ENCODE measurements at places on chromosomes 1 and 21.

DNA sequence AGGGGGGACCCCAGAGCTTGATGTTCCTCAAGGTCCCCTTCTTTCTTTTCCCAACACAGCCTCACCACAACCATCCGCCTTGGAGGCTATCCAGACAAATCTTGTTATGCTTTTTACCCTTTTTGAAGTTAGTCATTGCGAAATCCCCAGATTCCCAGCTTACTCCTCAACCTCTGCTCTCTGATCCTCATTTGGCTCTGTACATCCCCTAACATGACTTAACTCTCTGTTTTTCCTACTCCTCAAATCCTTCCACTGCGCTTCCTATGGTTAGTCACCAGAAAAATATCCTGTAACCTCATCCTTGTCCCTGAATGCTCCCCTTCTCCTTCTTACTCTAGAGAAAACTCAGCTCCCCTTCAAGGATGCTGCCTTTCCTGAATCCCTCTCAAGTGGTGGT, 189.1 kb upstream of the POU3F1 start:
- no peak for DNase-seq

DNA sequence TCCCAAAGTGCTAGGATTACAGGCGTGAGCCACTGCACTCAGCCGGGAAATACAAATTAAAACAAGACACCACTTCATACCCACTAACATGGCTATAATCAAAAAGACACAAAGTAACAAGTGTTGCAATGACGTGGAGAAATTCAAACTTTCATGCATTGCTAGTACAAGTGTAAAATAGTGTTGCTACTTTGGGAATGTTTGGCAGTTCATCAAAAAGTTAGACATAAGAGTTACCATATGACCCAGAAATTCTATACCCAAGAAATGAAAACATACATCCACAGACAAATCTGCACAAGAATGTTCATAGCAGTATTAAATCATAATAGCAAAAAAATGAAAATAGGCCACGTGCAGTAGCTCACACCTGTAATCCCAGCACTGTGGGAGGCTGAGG, 16.4 kb downstream of the FOXJ3 start:
- DNase-seq, result no peak

DNA sequence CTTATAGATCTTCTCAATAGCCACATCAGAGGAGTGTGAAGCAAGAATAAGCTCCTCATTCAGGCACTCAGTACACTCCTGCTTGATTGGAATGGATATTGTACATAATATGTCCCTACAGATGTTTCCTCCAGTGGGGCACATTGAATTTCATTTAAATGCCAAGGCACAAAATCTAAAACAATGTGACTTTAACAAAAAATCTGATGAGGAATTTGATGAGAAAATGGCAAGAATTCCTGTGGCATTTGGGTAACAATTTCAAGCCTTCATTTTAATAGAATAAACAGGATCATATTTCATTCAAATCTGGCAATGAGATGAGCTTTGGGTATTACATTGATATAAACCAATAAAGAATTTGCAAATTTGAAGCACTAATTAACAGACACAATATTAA, 307.7 kb upstream of the PKN2 start:
- no peak for DNase-seq

- no peak for DNase-seq
Observed at GRCh38 chr1:51203121-51203873, 32.8 kb upstream of the RNF11 start.

DNA sequence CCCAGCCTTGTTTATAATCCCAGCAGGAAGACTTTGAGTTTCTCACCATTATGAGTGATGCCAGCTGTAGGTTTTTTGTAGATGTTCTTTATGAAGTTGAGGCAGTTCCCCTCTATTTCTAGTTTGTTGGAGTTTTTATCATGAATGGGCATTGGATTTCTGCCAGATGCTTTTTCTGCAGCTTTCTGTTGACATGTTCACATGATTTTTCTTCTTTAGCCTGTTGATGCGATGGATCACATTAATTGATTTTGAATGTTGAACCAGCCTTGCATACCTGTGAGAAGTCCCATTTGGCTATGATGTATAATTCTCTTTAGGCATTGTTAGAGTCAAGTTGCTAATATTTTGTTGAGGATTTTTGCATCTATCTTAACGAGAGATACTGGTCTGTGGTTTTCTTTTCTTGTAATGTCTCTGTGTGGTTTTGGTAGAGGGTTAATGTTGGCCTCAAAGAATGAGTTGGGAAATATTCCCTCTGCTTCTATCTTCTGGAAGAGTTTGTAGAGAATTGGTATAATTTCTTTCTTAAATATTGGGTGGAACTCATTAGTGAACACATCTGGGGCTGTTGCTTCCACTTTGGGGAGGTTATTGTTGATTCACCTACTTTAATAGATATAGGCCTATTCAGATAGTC, 33.2 kb downstream of the ZBTB40 start:
- no peak for DNase-seq

GRCh38 chr1:193707271-193708021, 521.0 kb upstream of the B3GALT2 start:
- no peak for DNase-seq

DNA sequence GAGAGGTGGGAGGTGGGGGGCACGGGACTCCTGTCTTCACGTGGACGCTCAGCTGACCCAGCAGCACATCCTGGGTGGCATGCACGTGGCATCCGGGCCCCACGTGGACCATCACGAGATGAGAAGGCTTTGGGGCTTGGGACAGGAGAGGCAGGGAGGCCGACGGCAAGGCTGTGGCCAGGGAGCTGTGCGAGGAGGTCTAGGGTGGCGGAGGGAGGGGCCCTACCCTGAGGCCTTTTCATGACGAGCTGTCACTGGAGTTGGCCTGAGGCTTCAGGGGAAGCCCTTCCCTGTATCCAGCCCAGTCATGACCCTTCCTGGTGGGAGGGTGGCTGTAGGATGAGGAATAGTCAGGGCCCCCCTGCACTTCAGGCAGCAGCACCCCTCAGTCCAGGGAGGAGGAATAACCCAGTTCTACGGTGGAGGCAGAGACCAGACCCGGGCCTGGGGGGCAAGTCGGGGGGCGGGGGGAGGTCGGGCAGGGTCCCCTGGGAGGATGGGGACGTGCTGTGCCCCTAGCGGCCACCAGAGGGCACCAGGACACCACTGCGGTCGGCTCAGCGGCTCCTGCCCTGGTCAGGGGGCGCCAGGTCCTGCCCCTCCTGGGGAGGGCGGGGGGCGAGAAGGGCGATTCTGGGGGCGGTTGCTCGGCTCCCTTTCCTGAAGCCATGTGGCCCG, 2.0 kb upstream of the PERM1 start:
- peak; percentile 83 for DNase-seq

- DNase-seq, result peak; percentile 58
Observed at GRCh38 chr1:222387007-222387814, 160.7 kb downstream of the HHIPL2 start.

GRCh38 chr1:30919025-30919881, 10.7 kb upstream of the SDC3 start:
- no peak for DNase-seq

DNA sequence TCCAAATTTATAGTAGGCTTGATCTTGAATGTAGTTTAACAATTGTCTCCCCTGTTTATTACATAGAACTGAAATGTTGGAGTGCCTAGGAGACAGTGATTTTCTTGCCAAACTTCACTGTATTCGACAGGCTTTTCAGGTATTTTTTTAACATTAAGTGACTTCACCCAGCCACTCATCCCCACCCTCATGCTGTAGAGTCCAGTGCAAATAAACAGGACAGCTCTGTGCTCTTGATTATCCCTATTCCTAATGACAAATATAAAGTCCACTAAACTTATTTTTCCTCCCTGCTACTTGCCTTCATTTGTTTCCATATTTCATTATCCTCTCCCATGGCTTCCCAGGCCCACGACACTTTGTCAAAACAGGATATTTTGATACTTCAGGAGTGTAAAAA, 29.2 kb upstream of the NEXN start:
- DNase-seq, result no peak

DNA sequence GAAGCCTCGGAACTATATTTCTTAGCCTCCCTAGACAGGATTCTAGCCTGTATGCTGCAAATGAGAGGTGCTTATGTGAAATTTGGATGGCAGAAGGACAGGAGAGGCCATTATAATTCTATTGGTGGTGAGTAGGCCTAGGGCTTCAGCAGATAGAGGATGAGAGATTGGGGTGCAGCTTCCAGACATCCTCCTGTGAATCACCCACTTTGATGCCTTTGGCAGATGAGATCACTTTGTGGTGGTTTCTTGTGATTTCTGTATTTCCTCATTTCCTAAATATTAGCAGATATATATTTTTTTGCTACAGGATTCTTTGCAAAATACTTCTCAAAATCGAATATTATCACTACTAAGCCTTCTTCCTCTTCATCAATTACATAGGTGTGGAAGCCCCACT, 37.3 kb downstream of the MFSD2A start:
- DNase-seq, result no peak

GRCh38 chr1:178938959-178939317, 68.1 kb upstream of the ANGPTL1 start:
- DNase-seq, result no peak

GRCh38 chr1:248822148-248823032, 3.3 kb downstream of the SH3BP5L start:
- peak; percentile 3 for DNase-seq

DNA sequence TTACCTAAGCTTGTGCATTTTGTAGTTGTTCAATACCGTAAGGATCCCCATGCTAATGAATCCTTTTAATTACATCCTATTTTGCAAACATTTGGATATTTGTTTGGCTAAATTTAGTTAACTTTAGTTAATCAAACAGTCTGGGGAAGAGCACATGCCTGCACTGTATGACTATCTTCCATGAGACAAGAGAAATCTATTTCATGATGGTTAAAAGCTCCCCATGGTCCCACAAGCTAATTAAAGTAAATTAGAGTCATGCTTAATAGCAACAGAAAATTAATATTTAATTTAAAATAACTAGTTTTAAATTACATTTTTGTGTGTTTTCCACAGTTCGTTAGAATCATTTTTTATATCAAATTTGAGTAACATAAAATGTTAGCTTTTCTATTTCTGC, 95.4 kb upstream of the S1PR1 start:
- no peak for DNase-seq

GRCh38 chr21:34625030-34625593, 10.2 kb upstream of the RCAN1 start:
- DNase-seq, result no peak

DNA sequence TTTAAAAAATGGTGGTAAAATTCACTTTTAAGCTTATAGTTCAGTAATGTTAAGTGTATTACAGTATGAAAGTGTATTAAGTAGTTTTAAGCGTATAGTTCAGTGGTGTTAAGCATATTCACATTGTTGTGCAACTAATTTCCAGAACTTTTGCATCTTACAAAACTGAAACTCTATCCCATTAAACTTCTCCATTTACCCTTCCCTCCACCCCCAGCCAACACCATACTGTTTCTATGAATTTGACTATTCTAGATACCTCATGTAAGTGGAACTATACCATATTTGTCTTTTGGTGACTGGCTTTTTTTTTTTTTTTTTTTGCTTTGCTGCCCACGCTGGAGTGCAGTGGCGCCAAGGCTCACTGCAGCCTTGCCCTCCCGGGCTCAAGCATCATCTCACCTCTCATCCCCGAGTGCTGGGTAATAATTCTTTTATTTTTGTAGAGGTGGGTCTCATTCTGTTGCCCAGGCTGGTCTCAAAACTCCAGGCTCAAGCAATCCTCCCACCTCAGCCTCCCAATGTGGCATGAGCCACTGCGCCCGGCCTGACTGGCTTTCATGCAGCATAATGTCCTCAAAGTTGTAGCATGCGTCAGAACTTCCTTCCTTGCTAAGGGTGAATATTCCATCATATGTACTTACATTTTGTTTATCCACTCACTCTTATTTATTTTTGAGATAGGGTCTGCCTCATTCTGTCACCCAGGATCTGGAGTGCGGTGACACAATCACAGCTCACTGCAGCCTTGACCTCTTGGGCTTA, 45.1 kb upstream of the BMP8B start:
- DNase-seq, result no peak

DNA sequence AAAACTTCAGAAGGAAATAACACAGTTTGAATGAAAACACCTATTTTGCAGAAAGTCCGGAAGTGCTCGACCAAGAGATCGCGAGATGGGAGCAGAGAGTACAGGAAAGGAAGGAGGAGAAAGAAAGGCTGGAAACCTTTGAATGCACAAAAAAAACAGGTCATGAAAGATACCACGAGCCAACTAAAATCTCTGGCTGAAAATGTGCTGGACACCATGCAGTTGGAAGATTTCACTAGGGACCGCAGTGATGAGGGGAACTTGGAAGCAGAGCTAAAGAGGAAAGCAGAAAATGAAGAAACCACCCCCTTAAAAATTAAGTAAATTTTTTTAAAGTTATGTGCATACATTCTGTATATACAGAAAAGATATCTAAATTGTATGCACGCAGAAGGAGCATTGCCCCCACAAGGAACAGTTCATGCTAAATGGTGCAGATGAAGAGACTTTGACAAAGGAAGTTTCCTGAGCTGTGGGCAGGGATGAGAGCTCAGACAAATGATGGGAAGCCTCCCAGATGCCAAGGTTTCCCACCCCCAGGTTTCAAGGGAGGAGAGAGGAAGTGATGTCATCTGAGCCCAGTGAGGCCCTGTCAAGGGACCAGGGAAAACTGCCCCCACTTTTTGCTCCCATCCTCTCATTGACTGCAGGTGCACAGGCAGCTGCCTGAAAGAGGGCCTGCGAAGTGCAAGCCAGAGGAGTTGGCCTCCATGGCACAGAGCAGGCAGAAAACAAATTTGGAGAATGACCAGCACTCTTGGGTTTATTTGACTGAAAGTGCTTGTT, 52.5 kb downstream of the ETS2 start:
- DNase-seq, result no peak

- no peak for DNase-seq
Observed at GRCh38 chr1:1862905-1863547, 27.9 kb downstream of the GNB1 start.

GRCh38 chr1:183218971-183219615, 33.0 kb downstream of the LAMC2 start:
- DNase-seq, result no peak

GRCh38 chr1:115118611-115119010, 29.3 kb upstream of the TSPAN2 start:
- no peak for DNase-seq

DNA sequence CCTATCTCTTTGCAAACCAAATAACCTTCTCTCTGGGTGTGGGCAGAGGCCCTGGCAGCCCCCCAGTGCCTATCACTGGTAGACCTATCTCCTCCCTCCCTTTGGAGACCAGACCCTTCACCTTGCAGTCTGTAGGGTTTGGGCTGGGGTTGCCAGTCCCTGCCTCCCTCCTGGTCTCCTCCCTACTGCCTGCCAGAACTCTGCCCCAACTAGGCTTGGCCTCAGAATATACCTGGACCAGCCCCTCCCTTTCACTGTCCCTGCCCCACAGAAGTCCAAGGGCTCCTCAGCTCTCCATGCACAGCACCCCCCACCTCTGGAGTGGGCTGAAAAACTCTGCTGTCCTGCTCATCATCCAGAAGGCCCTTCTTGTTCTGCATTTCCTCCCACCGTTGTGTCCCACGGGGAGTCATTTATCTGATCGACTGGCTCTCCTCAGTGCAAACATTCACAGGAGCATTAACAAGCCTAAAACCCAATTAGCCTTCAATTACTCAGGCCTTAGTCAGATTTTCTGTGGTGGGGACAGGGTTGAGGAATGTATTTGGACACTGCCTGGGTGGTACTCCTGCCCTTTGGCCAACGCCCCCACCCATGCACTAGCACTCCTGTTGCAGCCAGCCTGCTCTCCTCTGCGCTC, 27.7 kb upstream of the DMBX1 start:
- no peak for DNase-seq

- DNase-seq, result no peak
Observed at GRCh38 chr1:187654635-187655034, 825.9 kb downstream of the PLA2G4A start.

- DNase-seq, result no peak
Observed at GRCh38 chr1:156081917-156082308, 352 bp downstream of the MEX3A start.

- no peak for DNase-seq
Observed at GRCh38 chr1:225642177-225642576, 10.7 kb downstream of the ENAH start.

All from ecto neural progenitor cell (in vitro differentiated cells).